Activated CD4-positive, alpha-beta memory T cell treated with anti-CD3 and anti-CD28 coated beads for 36 hours (primary cell): ENCODE measurements at places on chromosomes 3 and 15. TPM values are rescaled to one million over a fixed set of nuclear protein-coding genes. Genes with fewer than 3 reads are reported as not detected.

The PLA2G4D gene
- total RNA-seq: not detected

The GATM gene
- 1.3 TPM for total RNA-seq

The GNAT1 gene
- not detected for total RNA-seq

The CACNA1D gene
- 0.53 TPM for total RNA-seq

The ST6GAL1 gene
- total RNA-seq: 113 TPM
